ENCODE measurements at places on chromosomes 3 and 15. TPM values are rescaled to one million over a fixed set of nuclear protein-coding genes. Genes with fewer than 3 reads are reported as not detected.

Gene NOP10
- total RNA-seq: 200 TPM

Gene C2CD4A
- total RNA-seq: not detected

Gene ACTRT3
- 2.5 TPM for total RNA-seq

Gene NAALADL2
- total RNA-seq: 16.1 TPM

Gene ADCY5
- total RNA-seq: 15.3 TPM

Gene STRIT1
- total RNA-seq: not detected

Gene RNF168
- total RNA-seq: 17.2 TPM

Gene NANOGP8
- not detected for total RNA-seq

Gene NSUN3
- total RNA-seq: 11.8 TPM

Gene CLEC3B
- 166 TPM for total RNA-seq

Gene ACKR4
- 0.64 TPM for total RNA-seq

Gene COL7A1
- total RNA-seq: 18.9 TPM

Gene ERICH6
- 0.83 TPM for total RNA-seq

Gene RPUSD2
- 11.7 TPM for total RNA-seq

Gene MESP2
- not detected for total RNA-seq

Gene MYLK
- total RNA-seq: 30.7 TPM

Gene JAGN1
- 31.5 TPM for total RNA-seq

Gene ZBBX
- not detected for total RNA-seq

Gene CDHR4
- not detected for total RNA-seq

Gene GALNT15
- 0.56 TPM for total RNA-seq

Gene CD200R1
- not detected for total RNA-seq

Gene PDZRN3
- total RNA-seq: 34.1 TPM

Gene SAMD7
- total RNA-seq: not detected

Gene CAPN3
- total RNA-seq: 5.1 TPM

Gene GNAT1
- total RNA-seq: not detected

Gene HGD
- total RNA-seq: 0.44 TPM

Gene KPNA1
- total RNA-seq: 71.5 TPM

Gene SNRPA1
- 39.9 TPM for total RNA-seq

Gene TAGLN3
- total RNA-seq: not detected

Gene KBTBD13
- total RNA-seq: not detected

Gene GRAMD2A
- not detected for total RNA-seq

Gene JMJD7
- 9.1 TPM for total RNA-seq

Gene IL17RE
- 0.89 TPM for total RNA-seq

Gene C3orf22
- not detected for total RNA-seq

Gene ETV5
- total RNA-seq: 58.4 TPM

Gene KLHL40
- total RNA-seq: not detected

Gene CILP
- total RNA-seq: not detected

Gene ACTC1
- total RNA-seq: 4.0 TPM

Gene CCR3
- total RNA-seq: not detected

Gene PFN2
- 429 TPM for total RNA-seq

Data from osteocyte (in vitro differentiated cells).